ENCODE measurements at places on chromosomes 7 and 10. TPM values are rescaled to one million over a fixed set of nuclear protein-coding genes. Genes with fewer than 3 reads are reported as not detected.
A peak's percentile ranks its signal among the peaks of the same experiment; 100 is the strongest.

STOX1 gene
- total RNA-seq: 4.5 TPM

ASB13 gene
- total RNA-seq: 13.5 TPM

TAC1 gene
- total RNA-seq: not detected

GRCh38 chr7:16204953-16205352 is 216.4 kb downstream of the CRPPA start:
- H3K4me3 ChIP-seq: no peak overlapping the region
- H3K4me1 ChIP-seq: no peaks in the 10 kb centered on the region
- H3K27me3 ChIP-seq: no peaks in the 10 kb centered on the region
- no peak overlapping the region for H3K27ac ChIP-seq
- H3K36me3 ChIP-seq: no peaks in the 10 kb centered on the region
- DNase-seq: peak; percentile 58

DNA sequence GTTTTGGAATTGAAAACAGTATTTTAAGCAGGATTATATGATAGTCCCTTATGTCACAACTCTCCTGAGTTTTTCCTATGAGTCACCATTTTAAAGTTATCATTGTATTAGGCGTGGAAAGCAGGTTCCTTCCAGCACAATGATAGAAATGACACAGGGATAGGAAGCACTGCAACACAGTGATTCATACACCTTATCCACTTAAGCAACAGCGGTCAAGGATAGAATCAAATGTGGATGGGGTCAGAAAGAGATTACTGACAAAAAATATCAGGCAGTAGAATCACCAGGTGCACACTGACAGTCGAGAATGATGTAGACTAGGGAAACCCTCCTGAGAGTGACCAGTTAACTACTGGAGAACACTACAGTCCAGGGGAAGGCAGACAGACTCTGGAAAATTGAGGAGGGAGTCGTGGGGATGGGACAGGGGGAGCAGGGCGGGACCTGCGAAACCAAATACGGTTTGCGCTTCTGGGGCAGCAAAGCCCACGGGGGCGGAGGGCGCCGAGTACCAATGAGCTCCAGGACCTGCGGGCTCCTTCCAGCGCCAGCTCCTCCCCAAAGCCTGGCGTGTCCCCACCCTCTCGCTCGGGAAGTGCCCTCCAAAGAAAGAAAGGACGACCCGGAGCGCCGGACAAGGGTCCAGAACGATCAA is 479 bp downstream of the PNPLA8 start:
- H3K27ac ChIP-seq: peak overlapping the region; percentile 94
- H3K27me3 ChIP-seq: peaks cover 11% of the 10 kb centered on the region
- H3K4me1 ChIP-seq: peaks cover 10% of the 10 kb centered on the region
- peaks cover 5% of the 10 kb centered on the region for H3K36me3 ChIP-seq

GRCh38 chr10:100043344-100043743 is 33.6 kb upstream of the DNMBP start:
- no peaks in the 10 kb centered on the region for H3K36me3 ChIP-seq
- DNase-seq: no peak
- H3K27ac ChIP-seq: no peak overlapping the region
- H3K27me3 ChIP-seq: no peaks in the 10 kb centered on the region
